H1 (cell line): ENCODE measurements at places on chromosomes 2 and 18.

DNA sequence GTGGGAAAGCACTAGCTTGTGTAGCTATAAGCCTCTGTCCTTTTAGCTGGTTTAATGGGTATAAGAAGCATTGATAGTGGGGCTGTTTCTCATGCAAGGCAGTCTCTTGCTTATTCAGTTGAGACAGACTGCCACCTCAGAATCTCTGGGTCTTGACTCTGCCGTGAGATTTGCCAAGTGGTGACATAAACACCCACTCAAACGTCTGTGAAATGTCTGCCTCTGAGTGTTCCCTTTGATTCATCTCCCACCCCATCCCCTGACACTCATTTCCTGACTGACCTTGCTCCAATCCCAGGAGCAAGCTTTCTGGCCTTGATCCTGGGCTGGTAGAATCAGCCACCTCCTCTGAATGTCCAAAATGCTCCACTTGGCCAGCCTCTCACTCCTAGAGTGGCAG is 141.9 kb upstream of the RBMS1 start:
- no peak for DNase-seq

GRCh38 chr2:54634564-54635511 is 88.6 kb upstream of the EML6 start:
- DNase-seq, result no peak

- no peak for DNase-seq
Measured at GRCh38 chr18:49238433-49239042, 221.9 kb downstream of the DYM start.

DNA sequence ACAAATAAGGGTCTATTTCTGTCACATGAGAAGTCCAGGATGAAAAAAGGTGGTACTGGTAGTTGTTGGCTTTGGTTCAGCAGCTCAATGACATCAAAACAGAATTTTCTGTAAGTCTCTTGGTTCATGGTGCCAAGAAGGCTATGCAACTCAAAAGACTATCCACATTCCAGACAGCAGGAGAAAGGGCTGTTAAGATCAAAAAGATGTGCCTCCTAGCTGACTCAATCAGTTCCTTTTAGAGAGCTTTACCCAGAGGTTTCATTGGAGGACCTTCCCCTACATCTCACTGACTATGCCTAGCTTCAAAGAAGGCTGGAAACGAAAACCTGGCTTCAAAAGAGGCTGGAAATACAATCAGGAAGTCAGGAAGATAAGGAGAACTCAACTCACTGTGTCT is 98.0 kb downstream of the DYM start:
- DNase-seq, result no peak

- DNase-seq, result no peak
Measured at GRCh38 chr2:9199716-9200632, 6.6 kb upstream of the ASAP2 start.
